Mesothelial cell of epicardium (in vitro differentiated cells): ENCODE measurements at places on chromosomes 5 and 9.

GRCh38 chr5:3432135-3432534 is 163.5 kb upstream of the IRX1 start:
- no peak overlapping the region for H3K27ac ChIP-seq
- H3K36me3 ChIP-seq, result no peaks in the 10 kb centered on the region
- DNase-seq, result no peak
- H3K4me1 ChIP-seq, result no peaks in the 10 kb centered on the region

GRCh38 chr9:120390637-120391190 is 189.3 kb downstream of the CDK5RAP2 start:
- no peak overlapping the region for H3K27ac ChIP-seq
- no peaks in the 10 kb centered on the region for H3K27me3 ChIP-seq
- peaks cover 32% of the 10 kb centered on the region for H3K4me1 ChIP-seq
- H3K36me3 ChIP-seq, result peaks cover 29% of the 10 kb centered on the region
- no peak for DNase-seq

- no peak for DNase-seq
- H3K4me3 ChIP-seq, result no peak overlapping the region
- H3K27ac ChIP-seq, result no peak overlapping the region
- H3K36me3 ChIP-seq, result peaks cover 25% of the 10 kb centered on the region
Measured at GRCh38 chr5:104178066-104178465, 615.5 kb upstream of the NUDT12 start.

DNA sequence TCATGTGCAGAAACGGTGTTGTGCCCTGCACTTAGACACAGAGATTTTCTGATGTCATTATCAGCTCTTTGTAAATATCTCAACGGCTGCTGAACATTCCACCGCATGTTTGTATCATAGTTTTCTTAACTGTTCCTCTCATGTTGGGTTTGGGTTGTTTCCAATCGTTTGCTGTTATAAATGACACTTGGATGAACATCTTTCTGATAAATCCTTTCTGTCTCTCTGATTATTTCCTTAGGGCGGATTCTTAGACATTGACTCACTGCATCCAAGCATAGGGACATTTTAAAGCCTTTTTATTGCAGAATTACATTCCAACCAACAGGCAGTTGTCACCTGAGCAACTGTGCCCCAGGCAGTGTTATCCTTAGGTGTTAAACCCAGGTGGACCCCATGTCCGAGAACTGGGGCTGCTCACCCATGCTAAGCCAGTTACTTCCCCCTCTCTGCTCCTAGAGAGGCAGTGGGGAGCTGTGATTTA is 28.5 kb downstream of the COL5A1 start:
- peak overlapping the region; percentile 92 for H3K27ac ChIP-seq
- H3K36me3 ChIP-seq, result peaks cover 36% of the 10 kb centered on the region
- peaks cover 39% of the 10 kb centered on the region for H3K4me1 ChIP-seq
- no peak overlapping the region for H3K4me3 ChIP-seq
